ENCODE measurements at places on chromosomes 7 and 10. TPM values are rescaled to one million over a fixed set of nuclear protein-coding genes. Genes with fewer than 3 reads are reported as not detected.

GRCh38 chr7:5139998-5140397, 50.0 kb upstream of the WIPI2 start:
- no peaks in the 10 kb centered on the region for H3K27me3 ChIP-seq
- H3K4me3 ChIP-seq: no peak overlapping the region
- H3K27ac ChIP-seq: no peak overlapping the region
- DNase-seq: no peak
- H3K4me1 ChIP-seq: peaks cover 38% of the 10 kb centered on the region

The PLCE1 gene
- 0.03 TPM for total RNA-seq

DNA sequence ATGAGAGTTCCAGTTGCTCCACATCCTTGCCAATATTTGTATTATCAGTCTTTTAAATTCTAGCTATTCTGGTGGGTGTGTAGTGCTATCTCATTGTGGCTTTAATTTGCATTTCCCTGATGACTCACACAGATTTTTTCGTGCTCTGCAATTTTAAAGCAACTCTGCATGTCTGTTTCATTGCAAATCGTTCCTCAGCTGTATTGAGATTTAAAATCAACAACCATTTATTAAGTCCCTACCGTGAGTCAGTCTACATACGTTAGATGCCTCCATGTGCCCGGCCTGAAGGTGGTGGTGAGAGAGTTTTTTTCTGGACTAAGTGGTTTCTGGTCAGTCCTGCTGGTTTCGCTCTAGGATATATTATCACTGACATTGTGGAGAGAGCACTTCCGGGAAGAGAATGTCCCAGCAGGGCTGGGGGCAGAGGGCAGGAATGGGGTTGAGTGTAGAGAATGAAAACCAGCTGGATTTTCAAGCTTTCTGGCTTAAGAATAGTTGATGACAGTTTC, 8.4 kb upstream of the HYCC1 start:
- no peaks in the 10 kb centered on the region for H3K36me3 ChIP-seq
- no peak for DNase-seq
- no peak overlapping the region for H3K4me3 ChIP-seq
- no peaks in the 10 kb centered on the region for H3K27me3 ChIP-seq
- H3K4me1 ChIP-seq: peaks cover 8% of the 10 kb centered on the region

GRCh38 chr10:2948127-2948854, 119.1 kb upstream of the PFKP start:
- no peak for DNase-seq
- no peaks in the 10 kb centered on the region for H3K27me3 ChIP-seq
- no peak overlapping the region for H3K27ac ChIP-seq
- H3K4me3 ChIP-seq: no peak overlapping the region

- no peak overlapping the region for H3K4me3 ChIP-seq
- no peaks in the 10 kb centered on the region for H3K36me3 ChIP-seq
- no peaks in the 10 kb centered on the region for H3K4me1 ChIP-seq
- no peak overlapping the region for H3K27ac ChIP-seq
- H3K27me3 ChIP-seq: no peaks in the 10 kb centered on the region
Measured at GRCh38 chr10:71161425-71161824, 50.9 kb upstream of the UNC5B start.
